ENCODE measurements at places on chromosomes 5 and 9.

DNA sequence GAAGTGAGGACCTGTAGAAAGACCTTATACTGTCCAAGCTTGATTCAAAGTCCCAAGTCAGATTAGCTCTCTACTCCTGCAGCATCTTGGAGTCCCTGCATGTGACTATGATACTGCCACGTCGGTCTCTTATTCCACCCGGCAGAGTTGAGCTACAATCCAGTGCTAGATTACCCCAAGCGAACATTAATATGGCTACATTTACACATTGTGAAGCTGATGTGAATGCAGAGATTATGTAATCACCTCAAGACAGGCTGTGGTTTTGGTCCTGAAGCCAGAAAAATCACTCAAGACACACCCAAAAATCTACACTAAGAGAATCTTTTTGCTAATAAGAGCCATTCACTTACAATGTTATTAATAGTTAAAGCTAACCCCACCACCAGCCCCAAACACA is 116.7 kb downstream of the GNA14 start:
- no peak for DNase-seq

GRCh38 chr9:18920141-18921084 is 112.6 kb downstream of the SAXO1 start:
- DNase-seq = no peak

DNA sequence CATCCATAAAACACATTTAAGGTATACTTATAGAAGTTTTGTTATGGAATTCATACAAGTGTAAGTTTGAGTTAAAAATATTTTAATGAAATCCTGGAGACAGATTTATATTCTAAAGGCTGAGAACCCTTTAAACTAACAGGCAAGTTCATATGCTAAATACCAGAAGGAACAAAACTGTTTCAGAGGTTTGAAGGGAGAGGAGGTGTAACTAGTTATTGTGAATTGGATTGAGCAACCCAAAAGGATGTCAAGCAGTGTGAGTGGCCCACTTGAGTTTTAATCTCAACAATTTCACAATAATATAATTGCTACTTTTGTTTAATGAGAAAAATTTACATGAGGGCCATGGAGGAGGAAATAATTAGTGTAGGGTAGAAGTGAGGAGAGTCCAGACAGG is 348.5 kb upstream of the ACTBL2 start:
- DNase-seq = no peak

DNA sequence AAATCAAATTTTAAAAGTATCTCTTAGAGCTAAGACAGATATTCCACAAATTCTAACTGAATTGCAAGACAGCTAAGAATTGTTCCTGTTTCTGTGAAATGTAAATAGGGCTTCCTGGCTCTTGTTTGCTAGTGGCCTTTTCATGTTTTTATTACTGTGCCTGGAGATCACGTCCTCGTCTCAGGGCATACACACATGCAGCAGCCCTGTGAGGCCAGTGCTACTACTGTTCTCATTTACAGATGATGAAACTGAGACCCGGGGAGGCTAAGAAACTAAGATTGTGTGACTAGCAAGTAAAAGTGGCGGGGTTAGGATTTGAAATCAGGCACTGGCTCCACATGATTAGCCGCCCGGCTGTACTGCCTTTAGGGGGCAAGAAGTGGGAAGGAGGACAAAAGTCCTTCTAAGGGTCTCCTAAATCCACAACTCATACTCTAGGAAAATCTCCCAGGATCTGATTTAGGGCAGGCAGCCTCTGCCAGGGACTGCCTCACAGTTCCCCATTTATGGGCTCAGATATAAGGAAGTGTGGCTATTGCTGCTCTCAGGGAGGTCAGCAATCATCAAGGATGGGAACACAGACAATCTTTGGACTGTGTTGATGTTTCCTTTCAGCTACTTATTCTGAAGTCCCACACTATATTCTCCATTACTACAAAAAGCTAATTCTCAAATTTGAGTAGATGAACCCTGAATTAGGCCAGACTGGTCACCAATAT is 7.9 kb downstream of the PRUNE2 start:
- DNase-seq = no peak

DNA sequence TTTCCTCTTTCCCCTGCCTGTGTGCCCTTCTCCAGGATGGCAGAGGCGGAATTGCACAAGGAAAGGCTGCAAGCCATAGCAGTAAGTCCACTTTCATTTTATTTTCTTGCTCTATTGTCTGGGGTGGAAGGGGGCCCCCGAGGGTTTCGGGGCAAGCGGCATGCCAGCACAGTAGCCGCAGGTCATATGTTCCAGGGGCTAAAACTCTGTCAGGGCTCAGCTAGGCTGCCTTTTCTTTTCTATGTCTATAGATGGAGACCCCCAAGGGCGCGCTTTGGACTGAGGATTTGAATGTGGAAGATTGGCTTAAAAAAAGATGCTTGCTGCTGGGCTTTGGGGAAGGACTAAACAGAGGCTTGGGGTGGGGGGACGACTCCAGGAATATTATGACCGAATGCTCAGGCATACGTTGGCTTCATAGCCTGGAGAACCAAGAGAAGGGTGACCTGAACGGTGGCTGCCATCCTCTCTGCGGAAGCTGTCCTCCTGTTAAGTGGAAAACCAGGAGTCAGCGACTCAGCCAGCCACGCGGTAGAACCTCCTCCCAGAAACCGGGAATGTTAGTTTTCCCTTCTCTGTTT is 545 bp downstream of the PALM2AKAP2 start:
- DNase-seq = no peak

GRCh38 chr9:28779243-28779642 is 1206.0 kb upstream of the C9orf72 start:
- no peak for DNase-seq

GRCh38 chr9:106930477-106930876 is 67.5 kb downstream of the ZNF462 start:
- DNase-seq = no peak

- no peak for DNase-seq
Measured at GRCh38 chr9:92720209-92720765, 44.3 kb downstream of the BICD2 start.

DNA sequence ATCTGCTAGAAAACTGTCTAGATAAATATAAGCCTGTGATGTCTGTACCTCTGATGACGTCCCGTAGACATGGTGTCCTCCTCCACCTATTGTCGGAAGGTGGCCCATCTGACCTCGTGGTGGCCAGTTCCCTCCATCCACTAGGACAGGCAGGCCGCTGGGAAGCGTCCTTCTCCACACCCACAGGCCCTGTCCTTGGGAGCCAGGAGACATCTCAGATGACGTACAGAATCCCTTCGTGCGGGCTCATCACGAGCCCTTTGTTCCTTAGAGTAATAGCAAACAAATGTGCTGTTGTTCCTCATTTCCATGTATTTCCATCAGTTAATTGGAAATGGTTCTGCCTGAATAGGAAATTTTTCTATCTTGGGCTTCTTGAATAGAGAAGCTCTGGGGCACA is 38.3 kb upstream of the TENT4A start:
- DNase-seq = no peak

DNA sequence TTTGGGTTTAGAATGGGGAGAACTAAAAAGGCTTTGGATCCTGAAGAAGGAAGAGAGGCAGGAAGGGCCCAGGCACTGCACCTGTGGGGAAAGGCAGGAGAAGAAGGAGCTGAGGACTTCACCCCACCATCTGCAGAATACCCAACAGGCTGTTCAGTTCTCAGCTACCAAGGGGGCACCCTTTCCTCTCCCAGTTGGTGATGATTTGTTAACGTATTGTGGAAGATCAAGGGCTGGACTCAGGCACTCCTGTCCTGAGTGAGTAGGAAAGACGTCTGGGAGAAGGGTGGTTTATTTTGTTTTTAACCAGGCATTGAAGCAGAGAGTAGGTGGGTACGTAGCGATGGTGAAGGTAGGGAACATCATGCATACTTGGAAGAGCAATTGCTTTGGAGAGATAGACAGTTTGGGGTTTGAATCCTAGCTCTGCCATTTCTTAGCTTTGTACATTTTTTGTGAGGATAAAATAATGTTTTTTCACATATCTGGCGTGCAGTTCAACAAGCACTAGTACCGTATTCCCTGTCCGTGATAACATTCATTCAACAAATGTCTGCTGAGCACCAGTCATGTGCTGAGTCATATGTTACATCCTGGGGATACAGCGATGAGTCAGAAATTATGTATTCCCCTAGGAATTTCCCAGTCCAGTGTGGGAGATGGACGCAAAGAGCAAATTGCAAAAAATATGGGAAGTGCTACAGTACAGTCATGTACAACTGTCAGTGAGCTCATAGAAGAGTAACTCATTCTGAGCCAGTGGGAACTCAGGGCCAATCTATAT is 2.1 kb downstream of the MSANTD3 start:
- peak; percentile 38 for DNase-seq

- DNase-seq = no peak
Measured at GRCh38 chr9:95055851-95056551, 261.5 kb downstream of the FANCC start.

GRCh38 chr5:65482296-65482735 is 596 bp upstream of the ADAMTS6 start:
- DNase-seq = no peak

- peak; percentile 47 for DNase-seq
Measured at GRCh38 chr9:121201045-121201737, 478 bp downstream of the RAB14 start.

All from ovary (tissue), 10 donors.